ENCODE measurements at places on chromosomes 12 and 14.

DNA sequence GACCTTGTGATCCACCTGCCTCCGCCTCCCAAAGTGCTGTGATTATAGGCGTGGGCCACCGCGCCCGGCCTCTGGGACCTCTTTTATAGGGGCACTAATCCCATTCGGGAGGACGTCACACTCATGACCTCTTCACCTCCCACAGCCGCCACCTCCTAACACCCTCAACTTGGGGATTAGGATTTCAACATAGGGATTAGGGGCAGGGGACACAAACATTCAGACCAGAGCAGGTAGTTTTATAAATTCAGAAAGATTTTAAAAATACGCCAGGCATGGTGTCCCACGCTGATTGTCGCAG, 49.4 kb downstream of the TPCN1 start:
- no peak for DNase-seq

DNA sequence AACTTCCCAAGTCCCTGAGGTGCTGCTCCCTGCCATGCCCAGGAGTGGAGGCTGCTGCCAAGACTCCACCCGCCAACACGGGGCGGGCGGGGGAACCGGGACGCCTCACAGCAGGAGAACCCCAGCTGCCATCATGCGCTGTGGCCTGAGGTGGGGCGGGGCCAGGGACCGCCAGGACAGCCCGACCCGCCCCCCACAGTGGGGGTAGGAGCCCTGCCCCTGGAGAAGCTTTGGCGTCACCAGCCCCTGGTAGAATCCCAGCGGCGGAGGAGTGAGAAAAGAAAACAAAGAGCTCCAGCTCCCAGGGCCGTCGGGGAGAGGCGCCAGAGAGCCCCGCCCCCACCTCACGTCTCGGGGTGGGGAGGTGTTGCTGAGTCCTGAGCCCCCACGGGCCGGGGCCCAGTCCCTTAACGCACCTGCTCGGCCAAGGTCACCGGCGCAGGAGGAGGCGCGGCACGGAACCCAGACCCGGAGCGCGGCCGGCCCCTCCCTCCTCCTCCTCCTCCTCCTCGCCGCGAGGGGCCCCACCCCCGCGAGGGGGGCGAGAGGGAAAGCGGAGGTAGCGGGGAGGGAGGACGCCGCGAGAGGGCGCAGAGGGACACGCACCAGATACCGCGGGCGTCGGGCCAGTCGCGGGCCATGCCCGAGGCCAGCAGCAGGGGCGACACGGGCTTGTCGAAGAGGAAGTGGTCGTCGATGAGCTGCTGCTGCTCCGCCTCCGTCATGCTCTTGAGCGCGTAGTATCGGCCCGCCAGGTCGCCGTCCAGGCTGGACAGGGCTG, 1.8 kb downstream of the CKB start:
- DNase-seq = peak; percentile 67

GRCh38 chr12:53427905-53428594, 4.4 kb downstream of the AMHR2 start:
- DNase-seq = peak; percentile 33

DNA sequence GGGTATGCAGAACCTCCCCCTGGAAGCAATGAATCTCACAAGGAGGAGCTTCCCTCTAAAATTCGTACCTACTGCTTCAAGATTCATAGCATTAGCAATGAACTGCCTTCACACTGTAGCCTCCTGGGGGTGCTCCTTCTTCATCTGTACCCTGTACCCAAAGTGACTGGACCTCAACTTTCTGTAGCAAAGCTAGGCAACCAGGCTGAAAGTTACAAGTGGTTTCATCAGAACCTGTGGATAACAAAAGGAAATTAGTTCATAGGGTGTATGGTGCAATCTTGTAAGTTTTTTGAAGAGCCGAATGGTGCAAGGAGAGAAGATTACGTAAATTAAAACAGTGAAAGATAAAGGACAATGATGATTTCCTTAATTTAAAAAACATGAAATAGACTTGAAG, 1541.7 kb upstream of the FLRT2 start:
- DNase-seq = no peak

GRCh38 chr14:104357689-104358527, 219.5 kb downstream of the KIF26A start:
- DNase-seq = no peak

DNA sequence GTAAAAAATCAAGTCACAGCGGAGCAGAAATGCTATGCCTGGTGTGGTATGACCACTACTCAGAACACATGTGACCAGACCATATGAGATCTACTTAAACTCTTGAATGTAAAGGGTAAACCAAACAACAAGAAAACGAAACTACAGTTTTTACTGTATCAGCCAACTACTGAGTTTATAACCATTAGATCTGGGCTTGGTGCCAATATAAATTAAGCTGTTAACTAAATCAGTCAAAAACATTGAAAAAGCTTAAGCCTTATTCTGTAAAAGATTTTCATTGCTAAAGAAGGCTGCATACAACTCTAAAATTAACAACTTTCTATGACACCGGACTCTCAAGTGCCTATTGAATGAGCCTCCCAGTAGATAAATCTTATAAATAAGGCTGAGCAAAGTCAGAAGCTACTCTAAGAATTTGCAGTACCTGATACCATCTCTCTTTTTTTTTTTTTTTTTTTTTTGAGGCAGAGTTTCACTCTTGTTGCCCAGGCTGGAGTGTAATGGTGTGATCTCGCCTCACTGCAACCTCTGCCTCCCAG, 35.4 kb downstream of the SPTLC2 start:
- no peak for DNase-seq

GRCh38 chr12:93572712-93573551, 457 bp downstream of the SOCS2 start:
- DNase-seq = peak; percentile 49

GRCh38 chr12:93804392-93805179, 127.4 kb downstream of the CRADD start:
- no peak for DNase-seq

- DNase-seq = no peak
These were observed 23.2 kb upstream of the PARP11 start for GRCh38 chr12:3896356-3896755.

DNA sequence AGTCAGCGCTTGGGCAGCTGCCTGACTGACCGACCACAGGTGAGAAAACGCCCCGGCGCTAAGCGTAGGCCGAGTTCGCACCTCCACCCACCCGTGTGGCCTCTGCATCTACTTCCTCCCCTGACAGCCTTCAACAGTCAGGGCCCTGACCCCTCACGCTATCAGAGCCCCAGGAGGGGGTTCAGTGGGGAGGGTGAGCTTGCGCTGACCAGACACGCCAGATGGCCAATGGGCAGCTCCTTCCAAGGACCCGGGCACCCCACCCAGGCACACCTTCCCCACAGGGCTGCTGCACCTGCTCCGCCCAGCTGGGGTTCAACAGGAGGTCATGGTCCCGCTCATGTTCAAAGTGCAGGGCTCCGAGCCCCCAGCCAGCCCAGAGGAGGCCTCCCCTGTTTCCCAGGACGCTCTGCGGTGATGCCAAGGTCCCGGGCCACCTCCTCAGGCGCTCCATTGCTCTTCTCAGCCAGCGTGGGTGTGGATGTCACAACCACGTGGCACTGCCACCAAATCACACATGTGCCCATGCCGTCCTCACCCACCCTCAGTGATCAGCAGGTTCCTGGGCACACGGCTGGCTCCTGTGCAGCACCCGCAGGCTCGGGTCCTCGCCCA, 48.7 kb upstream of the BCL11B start:
- DNase-seq = no peak

- DNase-seq = no peak
These were observed 68.8 kb downstream of the ALX1 start for GRCh38 chr12:85348779-85349178.

GRCh38 chr14:85762526-85762925, 232.6 kb downstream of the FLRT2 start:
- no peak for DNase-seq

GRCh38 chr12:5648692-5649359, 216.9 kb downstream of the NTF3 start:
- DNase-seq = peak; percentile 3

GRCh38 chr14:68366656-68367055, 426.2 kb downstream of the ZFP36L1 start:
- no peak for DNase-seq

GRCh38 chr14:34044373-34044637, 93.4 kb upstream of the EGLN3 start:
- no peak for DNase-seq

DNA sequence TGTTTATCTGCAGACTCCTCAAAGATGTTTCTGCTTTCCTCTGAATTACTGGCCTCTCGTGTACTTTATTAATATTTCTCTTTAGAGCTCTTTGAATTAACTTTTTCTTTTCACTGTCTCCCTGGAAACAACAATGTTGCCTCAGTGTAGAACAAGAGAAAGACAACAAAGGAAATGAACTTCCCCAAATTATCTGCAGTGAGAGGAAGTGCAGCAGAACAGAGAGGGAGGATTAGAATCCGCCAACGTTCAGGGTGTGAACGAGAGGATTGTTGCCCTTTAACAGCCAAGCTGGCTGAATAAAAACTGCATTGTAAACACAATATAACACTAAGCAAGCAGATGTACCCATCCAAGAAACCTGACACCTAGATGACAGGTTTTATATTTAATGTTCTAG, 375.9 kb downstream of the GALC start:
- DNase-seq = no peak

- DNase-seq = no peak
These were observed 96.8 kb upstream of the NTF3 start for GRCh38 chr12:5335069-5335468.

- no peak for DNase-seq
These were observed 49.7 kb downstream of the KIF26A start for GRCh38 chr14:104187931-104188726.

DNA sequence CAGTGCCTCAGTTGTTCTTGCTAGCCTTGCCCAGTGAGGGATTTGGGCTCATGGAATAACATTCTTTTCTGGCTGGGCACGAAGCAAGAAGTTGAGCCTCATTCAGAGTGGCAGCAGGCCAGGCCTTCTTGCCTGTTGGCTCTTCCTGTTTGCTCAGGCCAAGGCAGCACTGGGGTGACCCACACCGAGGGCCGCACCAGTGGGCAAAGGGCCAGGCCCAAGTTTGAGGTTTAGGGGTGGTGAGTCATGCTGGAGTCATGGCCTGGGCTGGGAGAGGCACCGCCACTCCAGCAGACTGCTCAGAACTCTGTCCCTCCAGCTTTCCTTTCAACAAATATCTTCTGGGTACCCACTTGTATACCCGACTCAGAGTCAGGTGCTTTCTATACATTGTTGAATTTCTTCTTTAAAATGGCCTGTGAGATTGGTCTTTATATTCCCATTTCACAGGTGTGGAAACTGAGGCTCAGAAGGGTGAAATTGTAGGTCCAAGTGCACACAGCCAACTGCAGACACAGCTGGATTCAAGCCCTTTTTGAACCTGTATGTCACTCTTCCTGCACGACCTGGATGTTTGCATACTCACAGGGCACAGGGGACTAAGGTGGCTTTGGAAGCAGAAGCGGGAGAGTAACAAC, 279.4 kb downstream of the FOXN3 start:
- DNase-seq = no peak

GRCh38 chr12:71243370-71243769, 85.6 kb upstream of the TSPAN8 start:
- no peak for DNase-seq

DNA sequence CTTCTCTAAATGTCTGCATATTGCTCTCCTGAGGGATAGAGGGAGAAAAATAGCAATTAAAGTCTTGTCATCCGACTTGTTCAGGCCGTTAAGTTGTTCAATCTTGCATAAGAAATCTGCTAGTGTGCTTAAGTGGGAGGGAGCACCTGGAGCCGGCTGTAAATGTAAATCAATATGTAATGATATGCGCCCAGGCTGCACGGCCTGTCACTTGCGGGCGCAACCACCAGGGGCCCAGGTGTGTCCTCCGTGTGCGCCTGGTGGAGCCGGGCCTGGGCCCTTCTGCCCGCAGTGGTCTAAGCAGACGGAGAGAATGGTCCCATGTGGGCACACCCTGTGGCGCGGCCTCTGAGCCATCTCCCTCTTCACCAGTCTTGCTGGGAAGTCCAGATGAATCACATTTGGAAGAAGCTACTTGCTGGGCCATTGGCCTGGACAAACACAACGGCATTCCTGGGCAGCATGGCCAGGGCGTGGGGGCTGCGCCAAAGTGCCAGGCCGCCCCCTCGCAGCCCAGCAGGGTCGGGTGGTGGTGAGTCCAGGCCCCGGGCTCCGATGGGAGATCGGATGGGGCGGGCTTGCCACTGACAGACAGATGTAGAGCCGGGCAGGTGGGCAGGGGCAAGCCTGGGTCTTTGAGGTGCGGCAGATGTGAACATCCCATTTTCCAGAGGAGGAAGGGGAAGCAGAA, 193.3 kb upstream of the C14orf180 start:
- DNase-seq = no peak

- no peak for DNase-seq
These were observed 52.6 kb downstream of the GPHB5 start for GRCh38 chr14:63266106-63266505.

DNA sequence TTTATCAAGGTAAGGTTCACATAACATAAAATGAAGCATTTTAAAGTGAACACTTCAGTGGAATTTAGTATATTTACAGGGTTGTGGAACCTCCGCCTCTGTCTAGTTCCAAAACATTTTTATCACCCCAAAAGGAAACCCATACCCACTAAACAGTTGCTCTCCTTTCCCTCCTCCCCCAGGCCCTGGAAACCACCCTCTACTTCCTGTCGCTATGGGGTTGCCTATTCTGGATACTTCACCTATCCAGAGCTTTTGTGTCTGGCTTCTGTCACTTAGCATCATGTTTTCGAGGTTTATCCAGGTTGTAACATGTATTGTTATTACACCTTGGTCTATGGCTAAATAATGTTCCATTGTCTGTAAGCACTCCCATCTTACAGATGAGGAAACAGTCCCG, 27.7 kb upstream of the ZFP36L1 start:
- peak; percentile 33 for DNase-seq

GRCh38 chr12:77421152-77421551, 355.8 kb upstream of the E2F7 start:
- no peak for DNase-seq

- no peak for DNase-seq
These were observed 27.3 kb downstream of the PTPRB start for GRCh38 chr12:70609739-70610491.

- DNase-seq = no peak
These were observed 3.5 kb upstream of the PHLDA1 start for GRCh38 chr12:76035045-76035444.

DNA sequence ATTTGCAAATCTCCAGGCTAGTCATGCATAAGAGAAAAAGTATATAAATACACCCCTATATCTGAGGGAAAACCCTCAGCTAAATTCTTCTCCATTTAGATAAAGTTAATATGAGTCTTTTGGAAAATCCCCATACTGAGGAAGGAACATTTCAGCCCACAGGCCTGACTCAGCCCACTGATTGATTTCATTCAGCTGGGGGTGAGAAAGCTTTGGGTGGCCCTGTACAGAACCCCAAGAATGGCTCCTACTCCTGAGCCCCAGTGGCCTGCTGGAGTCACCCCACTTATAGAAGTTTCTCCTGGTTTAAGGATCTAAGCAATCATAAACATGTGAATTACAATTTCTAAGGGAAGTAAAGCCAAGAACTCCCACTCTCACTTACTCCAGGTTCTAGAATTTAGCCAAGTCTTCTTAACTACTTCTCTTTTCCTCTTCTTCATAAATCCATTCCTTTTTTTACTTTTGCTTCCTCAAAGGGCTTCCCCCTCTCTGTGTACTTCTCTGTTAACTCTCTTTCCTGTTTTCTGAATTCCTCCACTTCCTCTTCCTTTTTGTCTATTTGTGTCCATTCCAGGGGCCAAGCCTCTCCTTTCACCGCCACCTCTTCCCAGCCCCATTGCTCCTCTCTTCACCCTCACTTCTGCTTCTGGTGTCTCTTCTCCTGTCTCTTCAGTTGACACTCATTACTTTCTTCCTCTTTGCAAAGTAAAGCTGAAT, 21.0 kb downstream of the RTN1 start:
- DNase-seq = no peak

Measured in CD4-positive, CD25-positive, alpha-beta regulatory T cell (primary cell).